Tibial artery (tissue), 4 donors: ENCODE measurements at places on chromosomes 3 and 15.

- peak; percentile 20 for DNase-seq
These were observed at the start of gene BCHE for GRCh38 chr3:165837058-165837525. Gene BCHE (minus strand): TSS chr3:165837423. CDS start chr3:165831033, 6,390 bp downstream.

DNA sequence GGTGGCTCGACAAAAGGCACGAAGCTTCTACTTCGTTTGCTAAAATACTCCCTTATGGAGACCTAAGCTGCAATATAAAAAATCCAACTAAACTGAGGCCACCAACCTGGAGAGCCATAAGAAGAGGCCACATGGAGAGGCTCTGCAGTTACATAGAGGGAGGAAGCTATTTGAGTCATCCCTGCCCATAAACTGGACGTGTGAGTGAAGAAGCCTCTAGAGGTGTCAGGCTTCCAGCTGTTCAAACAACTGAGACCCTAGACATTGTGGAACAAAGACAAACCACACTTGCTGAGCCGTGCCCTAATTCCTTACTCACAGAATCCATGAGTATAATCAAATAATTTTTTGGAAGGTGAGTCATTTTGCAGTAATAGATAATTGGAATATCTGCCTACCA lies 50.2 kb upstream of the GMNC start:
- DNase-seq: no peak

DNA sequence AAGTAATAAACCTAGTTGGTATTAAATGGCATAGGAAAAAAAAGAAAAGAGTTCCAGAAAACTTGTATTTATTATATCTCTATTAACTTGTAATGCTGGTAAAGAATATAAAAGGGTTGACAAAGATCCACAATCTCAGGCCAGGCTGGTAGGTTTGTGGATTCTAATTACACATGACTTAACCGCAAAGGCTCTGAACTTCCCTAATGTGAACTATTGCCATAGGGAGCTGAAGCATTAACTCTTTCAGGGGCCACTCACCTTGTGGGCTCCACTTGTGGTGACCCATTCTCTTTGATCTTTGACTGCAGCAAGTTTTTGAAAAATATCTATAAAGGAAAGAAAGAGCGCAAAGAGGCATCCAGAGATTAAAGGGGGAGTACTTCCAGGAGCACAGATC lies 58.5 kb downstream of the NEK10 start:
- DNase-seq: no peak

GRCh38 chr3:4852780-4853748 lies 126.2 kb upstream of the BHLHE40 start:
- no peak for DNase-seq

GRCh38 chr3:37995652-37996641 lies 5.4 kb downstream of the VILL start:
- DNase-seq: peak; percentile 16

DNA sequence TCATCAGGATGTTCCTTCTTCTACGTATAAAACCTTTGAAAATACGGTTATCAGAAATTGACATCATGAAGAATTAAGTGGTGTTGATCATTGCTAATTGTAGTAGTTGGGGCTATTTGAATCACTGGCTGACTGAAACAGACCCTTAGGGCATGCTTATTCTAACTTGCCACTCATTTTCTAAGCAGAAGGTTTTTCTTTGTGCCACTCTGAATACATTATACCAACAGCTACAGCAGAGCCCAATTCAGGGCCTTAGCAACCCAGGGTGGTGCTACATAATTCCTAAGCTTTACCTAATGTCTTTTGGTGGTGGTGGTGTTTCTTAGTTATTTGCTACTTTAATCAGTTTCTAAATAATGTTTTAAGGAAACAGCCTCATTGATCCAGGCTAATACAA lies 524.2 kb downstream of the NLGN1 start:
- DNase-seq: no peak

GRCh38 chr15:57218826-57219576 lies 157.3 kb upstream of the CGNL1 start:
- DNase-seq: no peak

GRCh38 chr3:65348398-65348995 lies 660.7 kb upstream of the ADAMTS9 start:
- DNase-seq: no peak

DNA sequence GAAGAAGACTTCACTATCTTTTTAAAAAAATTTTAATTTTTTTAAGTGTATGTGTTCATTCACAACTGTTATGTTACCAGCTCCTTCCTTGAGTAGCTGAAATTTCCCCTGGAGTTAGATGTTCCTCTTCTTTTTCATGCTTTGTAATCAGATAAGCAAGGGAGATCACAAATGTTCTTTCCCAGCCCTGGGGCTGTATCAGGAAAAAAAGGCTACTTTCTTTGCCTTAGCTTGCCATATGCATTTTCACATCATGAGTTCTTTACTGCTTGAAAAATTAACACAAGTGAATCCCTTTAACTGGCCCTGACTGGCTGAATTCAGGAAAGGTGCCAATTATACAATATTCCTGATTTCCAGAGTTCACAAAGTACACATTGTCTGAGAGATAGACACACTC lies 353.2 kb upstream of the ATP11B start:
- no peak for DNase-seq

GRCh38 chr15:43249236-43249635 lies 17.5 kb downstream of the TGM5 start:
- no peak for DNase-seq

DNA sequence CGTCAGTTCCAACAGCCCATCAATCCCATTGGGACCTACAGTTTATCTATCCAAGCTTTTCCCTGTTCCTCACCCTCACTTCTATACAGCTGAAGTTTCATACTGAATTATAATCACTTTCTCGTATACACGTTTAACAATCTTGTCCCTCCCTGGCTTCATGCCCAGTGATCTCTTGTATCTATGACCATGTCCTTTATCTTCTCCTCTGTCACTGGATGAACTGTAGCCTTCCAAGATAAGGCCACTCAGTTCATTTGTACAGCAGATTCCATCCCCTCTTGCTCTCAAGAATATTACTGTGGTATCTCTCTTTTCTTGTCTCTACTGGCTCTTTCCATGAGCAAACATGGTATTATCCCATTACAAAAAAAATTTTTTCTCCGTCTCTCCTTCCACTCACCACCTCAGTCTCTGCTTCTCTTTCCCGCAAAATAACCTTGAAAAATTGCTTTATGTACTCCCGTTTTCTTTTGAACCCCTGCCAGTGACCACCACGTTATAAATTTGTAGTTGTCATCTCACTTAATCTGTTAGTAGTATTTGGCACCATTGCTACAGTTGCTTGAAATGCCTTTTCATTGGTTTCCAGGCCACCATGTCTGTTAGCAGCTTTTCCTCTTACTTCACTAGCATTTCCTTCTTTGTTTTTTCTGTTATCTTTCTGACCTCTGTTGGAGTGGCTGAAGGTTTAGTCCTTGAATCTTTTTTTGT lies 9.4 kb downstream of the CTNNB1 start:
- DNase-seq: no peak

DNA sequence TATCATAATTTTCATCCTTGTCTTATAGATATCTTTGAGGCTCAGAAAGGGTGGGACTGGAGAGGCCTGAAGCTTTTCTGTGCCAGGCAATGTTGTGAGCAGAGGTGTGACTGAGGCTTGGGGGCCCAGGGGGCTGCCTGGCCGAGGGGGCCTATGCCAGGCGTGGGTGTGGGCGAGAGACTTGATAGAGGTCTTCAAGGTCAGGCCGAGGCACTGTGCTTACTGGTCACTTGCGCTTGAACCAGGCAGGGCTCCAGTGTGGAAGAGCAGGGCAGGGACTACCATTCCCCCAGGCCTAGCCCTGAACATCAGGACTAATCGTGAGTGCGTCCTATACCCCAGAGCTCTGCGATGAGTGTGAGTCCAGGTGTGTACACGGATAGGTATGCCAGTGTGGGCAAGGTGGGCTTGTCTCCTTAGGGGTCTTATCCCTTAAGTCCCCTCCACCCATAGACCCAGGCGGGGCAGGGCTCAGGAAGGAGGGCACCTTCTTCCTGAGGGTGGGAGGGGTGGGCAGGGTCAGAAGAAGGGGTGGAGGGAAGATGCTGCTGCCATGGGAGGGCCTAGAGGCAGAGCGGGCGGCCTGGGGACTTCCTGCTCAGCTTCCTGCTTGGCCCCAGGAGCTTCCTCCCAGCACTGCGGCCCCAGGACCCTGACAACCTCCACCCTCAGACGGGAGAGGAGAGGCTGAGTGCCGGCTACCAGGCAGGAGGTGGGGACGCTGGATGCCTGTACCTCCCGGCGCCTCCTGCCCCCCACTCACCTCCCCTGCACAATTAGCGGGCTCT lies 84.7 kb downstream of the LINGO1 start:
- DNase-seq: no peak

DNA sequence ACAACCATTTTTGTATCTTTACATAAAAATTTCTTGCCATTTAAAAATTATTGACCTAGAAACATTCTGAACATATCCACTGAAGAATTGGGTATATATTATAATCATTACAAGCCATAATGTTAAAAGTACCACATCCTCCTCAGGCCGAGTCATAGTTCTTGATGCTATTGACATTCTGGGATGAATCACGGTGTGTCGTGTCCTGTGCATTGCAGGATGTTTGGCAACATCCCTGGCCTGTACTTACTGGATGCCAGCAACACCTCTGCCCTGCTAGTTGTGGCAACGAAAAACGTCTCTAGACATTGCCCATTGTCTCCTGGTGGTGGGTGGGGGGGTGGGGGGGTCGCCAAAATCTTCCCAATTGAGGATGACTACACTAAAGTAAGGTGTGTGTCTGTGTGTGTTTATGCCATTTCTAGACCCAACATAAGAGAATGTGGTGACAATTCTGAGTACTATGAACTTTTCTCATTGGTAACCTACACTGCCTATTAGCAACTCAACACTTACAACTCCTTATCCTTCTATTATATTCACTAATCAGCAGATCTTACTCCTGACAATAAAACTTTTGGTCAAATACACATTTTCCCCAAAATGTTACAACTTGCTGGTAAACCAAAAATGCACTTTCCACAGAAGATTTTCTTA lies 471.6 kb downstream of the FOXP1 start:
- DNase-seq: no peak

GRCh38 chr3:188700501-188700900 lies 471.3 kb upstream of the TPRG1 start:
- DNase-seq: no peak

DNA sequence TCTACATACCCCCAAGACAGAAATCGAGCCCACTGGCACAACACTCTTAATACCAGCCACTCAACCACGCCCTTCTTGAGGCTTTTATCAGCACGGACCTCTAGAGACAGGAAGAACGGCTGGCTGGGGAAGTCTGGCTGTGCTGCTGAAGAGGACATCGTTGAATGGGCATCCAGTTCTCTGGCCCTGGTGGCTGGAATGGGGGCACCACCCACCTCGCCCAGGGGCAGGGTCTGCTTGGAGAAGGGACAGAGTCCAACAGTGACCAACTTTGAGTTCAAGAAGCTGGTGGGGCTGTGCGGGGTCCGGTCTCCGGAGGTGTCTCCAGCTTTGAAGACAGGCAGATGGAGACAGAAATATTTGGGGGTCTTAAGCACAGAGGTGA lies 77.5 kb downstream of the ATP10A start:
- no peak for DNase-seq

DNA sequence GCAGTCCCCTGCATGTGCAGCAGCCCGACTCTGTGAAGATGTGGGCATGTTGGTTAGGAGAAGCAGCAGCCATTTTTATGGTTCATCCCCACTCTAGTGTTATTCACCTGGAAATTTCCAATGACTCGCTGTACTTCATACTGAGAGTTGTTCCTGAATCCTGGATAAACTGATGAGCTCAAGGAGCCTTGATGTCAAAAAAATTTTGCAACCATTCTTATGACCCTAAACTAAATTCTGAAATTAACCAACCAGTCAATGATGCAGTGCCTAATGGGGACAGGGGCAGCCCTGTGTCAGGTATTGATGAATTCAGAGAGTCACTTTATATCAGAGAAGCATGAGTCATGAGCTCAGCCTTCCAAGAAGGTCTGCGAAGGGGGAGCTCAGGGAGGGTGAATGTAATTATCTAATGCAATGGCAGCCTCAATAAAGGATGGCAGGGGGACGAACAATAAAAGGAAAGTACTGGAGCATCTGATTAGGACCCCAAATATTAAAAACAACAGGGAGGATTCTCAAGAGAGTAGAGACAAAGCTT lies 108.4 kb upstream of the VEPH1 start:
- no peak for DNase-seq

DNA sequence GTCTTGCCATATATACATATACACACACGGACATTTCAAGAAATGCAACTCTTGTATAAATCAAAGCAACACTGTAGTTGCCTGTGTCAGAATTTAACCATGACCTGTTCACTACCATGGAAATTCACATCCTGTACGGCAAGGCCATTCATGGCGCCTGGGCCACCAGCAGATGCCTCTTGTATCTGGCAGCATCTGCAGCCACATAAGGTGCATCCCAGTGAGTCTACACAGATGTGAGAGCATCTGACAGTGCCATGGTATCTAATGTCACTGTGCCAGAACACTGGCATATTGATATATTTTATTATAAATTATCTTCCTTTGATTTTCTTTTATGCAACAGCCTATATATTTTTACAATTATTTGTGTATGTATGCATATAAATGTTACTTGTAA lies 25.1 kb downstream of the PDZRN3 start:
- no peak for DNase-seq

DNA sequence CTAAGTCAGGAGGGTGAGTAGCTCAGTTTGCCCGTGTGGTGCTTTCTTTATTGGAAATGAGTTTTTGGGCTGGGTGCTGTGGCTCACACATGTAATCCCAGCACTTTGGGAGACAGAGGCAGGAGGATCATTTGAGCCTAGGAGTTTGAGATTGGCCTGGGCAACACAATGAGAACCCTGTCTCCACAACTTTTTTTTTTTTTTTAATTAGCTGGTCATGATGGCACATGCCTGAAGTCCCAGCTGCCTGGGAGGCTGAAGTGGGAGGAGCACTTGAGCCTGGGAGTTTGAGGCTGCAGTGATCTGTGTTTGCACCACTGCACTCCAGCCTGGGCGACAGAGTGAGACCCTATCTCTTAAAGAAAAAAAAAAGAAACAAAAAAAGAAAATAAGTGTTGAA lies 174.9 kb downstream of the NSMCE3 start:
- no peak for DNase-seq

GRCh38 chr3:23991306-23991682 lies 46.2 kb downstream of the NR1D2 start:
- no peak for DNase-seq

DNA sequence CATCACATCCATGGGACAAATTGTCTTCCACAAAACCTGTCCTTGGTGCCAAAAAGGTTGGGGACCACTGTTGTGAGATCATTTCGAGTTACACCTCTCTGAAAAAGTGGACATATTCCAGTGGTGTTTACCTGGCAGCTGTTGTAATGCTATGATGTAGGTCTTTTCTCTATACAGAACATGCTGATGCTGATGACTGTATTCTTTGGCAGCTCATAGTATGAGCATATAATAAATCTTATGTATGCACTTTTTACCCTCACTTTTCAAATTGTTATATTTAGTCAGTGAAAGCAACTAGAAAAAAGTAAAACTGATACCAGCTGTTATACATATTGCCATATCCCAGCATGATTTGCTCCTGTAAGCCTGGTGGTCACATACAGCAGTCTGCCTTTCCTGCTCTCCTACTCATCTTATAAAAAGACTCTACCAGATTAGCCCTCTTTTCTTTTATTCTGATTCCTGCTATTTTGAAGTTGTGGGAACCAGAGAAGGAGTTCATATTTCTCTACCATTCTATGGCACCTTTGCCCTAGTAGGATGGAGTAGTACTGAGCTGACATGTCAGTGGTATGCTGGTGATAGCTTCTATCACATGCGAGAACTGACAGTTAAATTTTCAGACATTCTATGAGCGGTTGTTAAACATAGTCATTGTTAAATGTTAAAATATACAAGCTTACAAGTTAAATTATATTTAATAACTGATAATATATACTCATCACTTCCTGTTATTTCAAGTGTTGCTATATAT lies 128.7 kb downstream of the FNDC3B start:
- DNase-seq: no peak
